ENCODE measurements at places on chromosomes 12 and 14.
A peak's percentile ranks its signal among the peaks of the same experiment; 100 is the strongest.

- DNase-seq = no peak
These were observed 149.0 kb downstream of the PRKCH start for GRCh38 chr14:61470261-61470960.

DNA sequence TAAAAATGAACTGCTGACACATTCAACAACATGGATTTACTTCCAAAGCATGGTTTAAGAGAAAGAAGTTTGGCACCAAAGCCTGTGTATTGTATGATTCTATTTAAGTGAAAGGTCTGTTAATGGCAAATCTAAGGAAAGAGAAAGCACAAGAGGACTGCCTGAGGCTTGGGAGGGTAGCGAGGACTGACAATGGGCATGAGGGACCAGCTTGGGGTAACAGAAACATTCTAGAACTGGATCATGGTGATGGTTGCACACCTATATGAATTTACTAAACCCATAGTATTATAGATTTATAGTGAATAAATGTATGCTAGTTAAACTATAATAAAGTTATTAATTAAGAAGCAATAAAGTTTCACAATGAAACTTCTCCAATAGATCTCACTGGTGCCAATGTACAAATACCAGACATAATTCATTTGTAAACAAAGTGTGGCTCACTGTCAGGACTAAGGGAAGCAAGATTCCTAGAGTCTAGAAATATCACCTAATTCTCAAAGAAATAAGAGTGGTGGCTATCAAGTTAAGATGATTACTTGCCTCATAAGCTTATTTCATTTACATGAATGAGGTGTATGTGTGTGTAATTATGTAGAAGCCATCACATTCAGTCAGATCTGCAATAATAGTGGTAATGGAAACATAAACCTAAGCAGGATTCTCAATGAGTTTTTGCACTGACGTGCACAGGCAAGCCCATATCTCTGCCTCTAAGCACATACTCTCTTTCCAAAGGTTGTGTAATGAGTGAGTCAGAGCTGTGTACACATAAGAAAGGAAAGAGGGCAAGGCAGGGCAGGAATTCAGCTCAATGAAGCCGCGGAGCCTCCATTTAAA is 353.4 kb downstream of the KCNH5 start:
- DNase-seq = no peak

GRCh38 chr14:105316968-105317510 is 2.5 kb downstream of the PACS2 start:
- DNase-seq = no peak

GRCh38 chr12:20183563-20183962 is 184.8 kb upstream of the PDE3A start:
- DNase-seq = no peak

DNA sequence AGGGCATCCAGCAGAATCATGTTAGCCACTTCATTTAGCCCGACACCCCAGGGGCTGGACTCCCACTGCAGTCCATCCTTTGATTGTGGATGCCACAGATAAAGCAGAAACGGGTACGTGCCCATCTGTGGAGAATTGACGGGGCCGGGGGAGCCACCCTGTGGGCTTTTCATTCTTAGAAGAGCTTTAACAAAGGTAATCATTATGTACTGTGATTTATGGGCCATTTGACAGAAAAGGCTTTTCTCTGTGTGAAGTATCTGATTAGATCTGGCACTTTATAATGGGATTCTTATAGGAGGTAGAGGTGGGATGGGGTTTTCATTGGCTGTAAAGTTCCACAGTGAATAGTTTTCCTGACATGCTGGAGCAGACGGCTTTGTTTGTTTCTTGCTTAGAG is 40.4 kb downstream of the AACS start:
- no peak for DNase-seq

DNA sequence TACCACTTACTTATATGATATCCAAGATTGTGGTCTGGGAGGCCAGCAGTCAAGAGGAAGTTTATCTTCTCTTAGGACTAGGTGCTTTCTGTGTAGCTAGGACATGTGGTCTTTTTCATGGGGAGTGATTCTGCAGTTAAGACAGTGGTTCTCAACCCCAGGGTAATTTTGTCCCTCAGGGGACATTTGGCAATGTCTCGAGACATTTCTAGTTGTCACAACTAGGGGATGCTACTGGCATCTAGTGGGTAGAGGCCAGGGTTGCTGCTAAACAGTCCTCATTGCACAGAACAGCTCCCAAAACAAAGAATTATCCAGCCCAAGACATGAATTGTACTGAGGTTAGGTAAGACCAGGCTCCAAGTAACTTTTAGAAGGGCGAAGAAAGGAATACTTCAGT is 20.0 kb downstream of the AMDHD1 start:
- no peak for DNase-seq

GRCh38 chr14:75822522-75823141 is 159.2 kb downstream of the TGFB3 start:
- DNase-seq = no peak

DNA sequence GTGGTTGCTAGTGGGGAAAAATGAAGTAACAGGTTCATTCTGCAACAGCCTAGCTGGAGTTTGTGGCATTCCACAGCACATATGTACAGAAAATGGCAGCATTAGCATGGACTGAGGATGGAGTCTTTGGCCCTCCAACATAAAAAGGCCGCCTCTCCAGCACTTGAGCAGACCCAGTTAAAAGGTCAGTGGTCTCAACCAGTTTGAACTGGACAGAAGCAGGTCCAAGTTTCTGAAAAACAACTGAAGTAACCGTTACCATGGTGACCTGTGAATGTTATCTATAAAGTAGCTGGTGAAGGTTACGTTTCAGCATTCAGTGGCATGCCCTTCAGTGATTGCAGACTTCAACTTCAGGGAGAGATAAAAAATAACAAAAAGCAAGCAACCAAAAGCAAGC is 34.1 kb upstream of the OR10AD1 start:
- DNase-seq = no peak

- DNase-seq = no peak
These were observed 64.8 kb downstream of the WSCD2 start for GRCh38 chr12:108193917-108194316.

DNA sequence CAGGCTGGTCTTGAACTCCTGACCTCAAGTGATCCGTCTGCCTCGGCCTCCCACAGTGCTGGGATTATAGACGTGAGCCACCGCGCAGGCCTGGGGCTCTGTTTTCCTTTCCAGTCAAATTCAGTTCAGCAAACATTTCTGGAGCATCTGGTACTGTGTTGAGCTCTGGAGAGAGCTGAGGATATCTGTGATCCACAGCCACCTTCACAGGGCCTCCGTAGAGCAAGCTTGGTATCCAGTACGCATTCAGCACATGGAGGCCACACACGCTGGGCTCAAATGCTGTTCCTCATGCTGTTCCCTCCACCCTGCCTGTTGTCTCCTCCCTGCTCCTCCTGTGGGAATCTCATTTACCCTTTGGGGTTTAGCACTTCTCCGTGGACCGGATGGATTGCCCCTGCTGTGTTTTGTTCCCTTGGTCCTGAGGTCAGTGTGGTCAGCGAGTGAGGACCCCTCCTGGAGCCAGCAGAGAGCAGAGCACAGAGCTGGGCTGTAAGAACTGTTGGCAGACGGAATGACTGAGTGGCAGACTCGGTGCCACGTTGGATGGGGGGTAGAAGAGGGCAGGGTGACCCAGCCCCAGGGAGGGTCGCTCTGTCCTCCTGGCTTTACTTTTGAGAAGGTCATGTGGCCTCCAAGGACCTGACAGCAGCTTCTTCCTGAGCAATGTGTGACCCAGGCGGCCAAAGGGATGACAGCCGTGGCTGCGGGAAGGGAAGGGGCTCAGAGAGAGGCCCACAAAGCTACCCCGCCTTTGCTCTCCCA is 891 bp downstream of the RPS6KL1 start:
- no peak for DNase-seq

GRCh38 chr14:89779707-89780106 is 174.8 kb downstream of the EFCAB11 start:
- DNase-seq = no peak

GRCh38 chr14:100298551-100299237 is 7.5 kb downstream of the SLC25A29 start:
- no peak for DNase-seq

DNA sequence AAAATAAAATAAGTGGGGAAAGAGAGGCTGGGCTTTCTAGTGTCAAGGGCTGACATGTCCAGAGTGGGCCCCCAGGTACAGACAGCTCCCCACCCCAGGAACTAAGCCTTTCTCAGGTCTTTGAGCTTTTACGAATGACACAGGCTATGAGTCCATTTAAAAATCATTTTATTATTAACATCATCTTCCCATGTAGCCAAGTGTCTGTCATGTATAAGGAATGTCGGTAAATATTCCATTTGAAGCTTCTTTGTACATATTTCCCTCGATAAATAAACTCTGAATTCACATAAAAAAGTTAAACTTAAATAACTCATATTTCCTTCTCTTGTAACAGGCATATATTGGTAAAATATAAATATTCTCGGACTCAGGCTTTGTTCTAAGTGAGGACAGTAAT is 143.6 kb downstream of the CALM1 start:
- DNase-seq = no peak

- no peak for DNase-seq
These were observed 56.3 kb downstream of the CCDC88C start for GRCh38 chr14:91361233-91361811.

- DNase-seq = peak; percentile 75
These were observed 31.4 kb upstream of the C12orf76 start for GRCh38 chr12:110079477-110080400.

GRCh38 chr12:13223179-13223804 is 26.8 kb downstream of the EMP1 start:
- no peak for DNase-seq

DNA sequence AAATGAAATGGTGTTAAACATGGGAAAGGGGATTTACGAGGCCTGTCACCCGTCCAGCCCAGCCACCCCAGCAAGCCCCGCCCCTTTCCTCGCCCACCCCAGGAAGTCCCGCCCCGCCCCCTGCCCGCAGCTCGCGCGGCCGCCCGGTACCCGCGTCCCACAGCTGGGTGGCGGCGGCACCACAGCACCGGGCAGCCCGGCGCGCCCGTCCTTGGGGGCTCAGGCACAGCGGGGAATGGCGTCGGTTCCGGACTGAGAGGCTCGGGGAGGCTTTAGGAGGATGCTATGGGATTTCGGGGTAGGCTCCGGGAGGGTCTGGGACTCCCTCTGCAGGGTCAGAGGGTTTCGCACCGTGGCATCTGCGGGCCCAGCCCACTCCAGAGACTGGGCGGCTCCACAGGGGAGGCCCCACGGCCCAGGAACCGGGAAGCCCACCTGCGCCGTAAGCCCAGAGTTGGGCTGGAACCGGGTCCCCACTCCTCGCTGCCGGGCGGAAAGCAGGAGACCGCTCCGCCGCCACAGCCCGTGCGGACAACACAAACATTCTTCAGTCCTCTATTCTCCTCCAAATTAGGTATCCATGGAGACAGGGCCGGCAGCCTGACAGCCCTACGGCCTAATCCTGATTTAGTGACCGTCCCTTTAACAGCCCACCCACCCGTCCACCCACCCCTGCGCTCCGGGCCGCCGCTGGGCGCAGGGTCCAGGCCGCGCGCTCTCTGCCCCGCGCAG is 1.4 kb downstream of the FIGNL2 start:
- peak; percentile 29 for DNase-seq

DNA sequence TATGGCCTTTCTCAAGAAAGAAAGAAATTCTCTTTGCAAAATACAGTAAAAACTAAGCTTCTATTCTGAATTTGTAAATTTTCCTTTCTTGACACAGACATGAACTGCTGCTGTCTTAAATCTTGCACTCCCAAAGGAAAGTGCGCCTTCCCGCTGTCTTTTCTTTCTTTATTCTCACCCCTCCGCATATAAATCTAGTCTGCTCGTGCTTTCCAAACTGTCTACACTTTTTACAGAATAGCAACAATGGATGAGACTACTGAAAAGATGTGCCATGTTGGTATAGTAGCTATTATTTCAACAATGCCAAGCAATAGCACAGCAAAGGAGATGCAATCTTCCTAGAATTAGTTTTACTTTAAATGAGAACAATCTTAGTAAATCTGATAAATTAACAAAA is 328.8 kb upstream of the PDE3A start:
- DNase-seq = no peak

- no peak for DNase-seq
These were observed 8.6 kb upstream of the GPR68 start for GRCh38 chr14:91252871-91253794.

DNA sequence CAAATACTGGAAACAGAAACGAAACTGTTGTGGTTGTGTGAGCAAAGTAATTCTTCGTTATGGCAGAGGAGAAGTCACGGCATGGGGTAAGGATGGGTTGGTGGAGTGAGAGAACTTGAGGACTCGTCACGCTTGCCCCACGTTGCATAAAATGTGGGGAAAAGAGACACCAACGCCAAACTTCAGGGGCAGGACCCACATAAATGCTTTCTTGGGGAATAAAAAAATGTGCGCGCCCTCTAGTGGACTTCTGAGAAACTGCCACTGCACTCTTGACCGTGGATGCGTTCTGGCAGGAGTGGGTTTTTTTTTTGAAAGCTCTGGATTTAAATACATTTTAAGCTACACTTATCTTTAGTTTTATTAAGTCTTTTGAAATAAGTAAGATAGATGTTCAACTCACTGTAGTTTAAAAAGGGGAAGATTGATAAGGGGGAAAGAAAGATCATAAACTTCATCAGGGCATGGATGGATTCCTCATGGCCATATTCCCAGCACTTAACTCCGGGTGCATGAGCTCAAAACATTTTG is 4.1 kb upstream of the IGF1 start:
- peak; percentile 73 for DNase-seq

GRCh38 chr12:122003651-122004611 is 17.8 kb upstream of the BCL7A start:
- DNase-seq = no peak

- DNase-seq = no peak
These were observed 54.3 kb downstream of the ZFYVE26 start for GRCh38 chr14:67762051-67762450.

DNA sequence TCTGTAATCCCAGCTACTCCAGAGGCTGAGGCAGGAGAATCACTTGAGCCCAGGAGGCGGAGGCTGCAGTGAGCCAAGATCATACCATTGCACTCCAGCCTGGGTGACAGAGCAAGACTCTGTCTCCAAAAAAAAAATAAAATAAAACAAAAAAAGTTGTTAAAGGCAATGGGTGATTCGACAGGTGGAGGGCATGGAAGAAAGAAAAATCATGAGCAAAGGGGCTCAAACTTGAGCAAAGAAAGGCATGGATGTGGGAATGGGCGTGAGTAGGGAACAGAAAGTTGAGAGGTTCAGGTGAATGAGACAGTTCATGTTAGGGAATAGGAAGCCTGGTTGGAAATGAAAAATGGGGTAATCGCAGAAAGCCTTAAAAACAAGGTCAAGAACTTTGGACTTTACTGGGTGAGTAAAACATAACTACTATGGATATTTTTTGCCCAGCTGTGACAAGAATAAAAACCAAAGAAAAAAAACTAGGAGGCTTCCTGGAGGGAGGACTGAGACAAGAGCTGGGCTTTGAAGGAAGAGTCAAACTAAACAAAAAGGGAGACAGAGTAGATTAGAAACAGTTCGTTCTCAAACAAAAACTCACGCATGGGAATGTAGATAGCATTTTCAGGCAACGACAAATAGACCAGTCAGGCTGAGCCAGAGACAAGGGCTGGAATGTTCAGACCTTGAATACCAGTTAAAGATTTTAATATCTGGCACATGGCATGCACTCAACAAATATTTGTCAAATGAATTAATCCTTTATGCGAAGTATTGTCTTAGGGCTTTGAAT is 18.8 kb downstream of the PYM1 start:
- no peak for DNase-seq

- DNase-seq = no peak
These were observed 33.0 kb downstream of the P2RX2 start for GRCh38 chr12:132651444-132652100.

GRCh38 chr14:24058260-24058950 is 6.6 kb downstream of the CARMIL3 start:
- no peak for DNase-seq
